ENCODE measurements at places on chromosomes 6 and 20.

GRCh38 chr20:51154708-51155690, 132.1 kb upstream of the KCNG1 start:
- DNase-seq = no peak

GRCh38 chr6:37058084-37058586, 52.7 kb downstream of the FGD2 start:
- no peak for DNase-seq

DNA sequence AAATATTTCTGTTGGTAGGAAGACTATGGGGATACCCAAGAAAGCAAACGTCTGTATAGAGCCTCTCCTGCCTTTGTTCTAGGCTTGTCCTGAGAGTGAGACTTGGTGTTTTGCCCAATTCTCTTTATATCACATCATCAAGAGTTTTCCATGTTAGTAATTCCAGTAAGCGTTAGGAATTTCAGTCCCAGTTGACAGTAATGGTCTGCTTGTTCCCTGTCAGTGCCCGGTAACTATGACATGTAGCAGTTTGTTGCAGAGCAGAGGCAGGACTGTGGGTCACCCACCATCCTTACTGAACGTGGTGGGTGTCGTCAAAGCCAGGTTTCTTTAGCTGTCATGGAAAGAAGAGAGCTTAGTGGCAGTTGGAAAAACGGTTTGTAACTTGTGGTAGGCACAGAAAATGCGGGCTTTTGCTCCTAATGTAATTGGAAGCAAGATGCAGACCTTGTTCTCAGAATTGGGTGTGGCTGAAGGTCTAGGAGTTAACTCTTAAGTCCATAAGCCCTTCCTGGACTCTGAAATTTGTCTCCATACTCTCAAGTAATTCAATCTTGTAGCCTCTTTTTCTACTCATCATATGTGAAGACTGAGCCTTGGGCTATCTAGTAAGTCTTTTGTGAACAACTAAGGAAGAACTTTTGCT, 188.8 kb downstream of the TMEM242 start:
- DNase-seq = no peak

DNA sequence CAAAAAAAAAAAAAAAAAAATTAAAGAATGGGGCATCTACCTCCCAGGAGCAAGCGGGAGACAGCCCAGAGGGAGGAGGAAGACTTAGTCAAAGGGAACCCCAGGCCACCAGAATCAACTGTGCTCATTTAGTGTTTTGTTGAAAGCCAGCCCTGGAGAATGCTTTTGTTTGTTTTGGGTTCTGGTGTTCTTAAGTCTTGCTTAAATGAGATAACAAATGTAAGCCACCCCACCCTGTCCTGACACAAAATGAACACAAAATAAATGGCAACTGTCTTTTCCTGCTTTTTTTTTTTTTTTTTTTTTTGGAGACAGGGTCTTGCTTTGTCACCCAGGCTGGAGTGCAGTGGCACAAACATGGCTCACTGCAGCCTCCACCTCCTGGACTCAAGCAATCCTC, 165.0 kb upstream of the JARID2 start:
- DNase-seq = no peak

DNA sequence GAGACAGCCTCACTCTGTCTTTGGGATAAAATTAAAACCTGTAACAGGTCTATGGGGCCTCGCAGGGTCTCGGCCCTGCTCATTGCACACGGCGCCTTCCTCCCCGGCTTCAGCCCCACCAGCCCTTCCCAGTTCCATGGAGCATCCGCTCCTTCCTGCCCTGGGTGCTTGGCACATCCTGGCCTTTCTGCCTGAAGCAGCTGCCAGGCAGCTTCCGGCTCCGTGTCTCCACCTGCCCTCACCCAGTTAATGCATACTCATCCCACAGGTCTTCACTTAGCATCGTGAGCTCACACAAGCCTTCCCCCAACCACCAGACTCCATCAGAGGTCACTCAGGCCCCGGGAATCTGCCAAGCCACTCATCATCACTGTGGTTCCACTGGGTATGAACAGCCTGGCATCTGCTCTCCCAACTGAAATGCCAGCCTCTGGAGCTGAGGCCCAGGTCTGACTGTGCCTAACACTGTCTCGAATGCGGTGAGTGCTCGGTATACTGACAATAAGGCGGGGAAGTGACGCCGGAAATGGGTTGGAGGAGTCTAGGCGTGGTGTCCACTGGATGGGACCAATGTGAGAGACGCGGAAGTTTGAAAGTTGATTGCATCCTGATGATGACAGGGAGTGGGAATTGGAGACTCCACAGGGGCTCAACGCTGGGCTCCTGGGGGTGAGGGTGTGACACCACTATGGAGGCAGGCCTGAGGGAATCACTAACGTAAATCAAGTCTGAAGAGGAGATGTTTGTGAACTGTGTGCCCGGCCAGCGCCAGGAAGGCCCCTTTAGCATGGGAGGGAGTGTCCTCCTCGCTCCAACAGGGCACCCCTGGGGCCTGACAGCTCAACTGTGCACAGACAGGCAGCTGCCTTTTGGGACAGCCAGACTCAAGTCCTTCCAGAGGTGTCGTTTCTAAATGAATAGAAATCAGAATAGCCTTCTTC, 245.8 kb downstream of the TTLL2 start:
- peak; percentile 10 for DNase-seq

- no peak for DNase-seq
Measured at GRCh38 chr20:53322651-53323050, 271.0 kb downstream of the ZNF217 start.

- no peak for DNase-seq
Measured at GRCh38 chr6:90049295-90049694, 155.0 kb downstream of the GJA10 start.

DNA sequence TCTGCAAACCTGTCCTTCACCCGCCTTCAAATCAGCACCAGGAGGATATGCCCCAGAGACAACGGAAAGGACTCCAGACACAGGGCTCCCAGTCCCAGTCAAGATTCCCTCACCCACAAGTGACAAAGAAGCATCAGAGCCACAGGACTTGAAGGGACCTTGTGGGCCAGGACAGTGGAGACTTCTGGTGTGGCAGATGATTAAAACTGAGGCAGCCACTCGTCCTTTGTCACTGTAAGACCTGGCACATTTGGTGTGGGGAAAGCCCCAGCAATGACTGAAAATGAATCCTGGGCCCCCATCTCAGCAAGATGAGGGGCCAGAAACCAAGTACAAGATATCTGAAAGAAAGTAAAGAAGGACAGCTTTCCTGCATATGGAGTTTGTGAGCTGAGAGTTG, 15.6 kb upstream of the GMPR start:
- no peak for DNase-seq

GRCh38 chr6:14510038-14510437, 392.5 kb downstream of the CD83 start:
- no peak for DNase-seq

- no peak for DNase-seq
Measured at GRCh38 chr6:157877573-157878438, 54.8 kb downstream of the SNX9 start.

DNA sequence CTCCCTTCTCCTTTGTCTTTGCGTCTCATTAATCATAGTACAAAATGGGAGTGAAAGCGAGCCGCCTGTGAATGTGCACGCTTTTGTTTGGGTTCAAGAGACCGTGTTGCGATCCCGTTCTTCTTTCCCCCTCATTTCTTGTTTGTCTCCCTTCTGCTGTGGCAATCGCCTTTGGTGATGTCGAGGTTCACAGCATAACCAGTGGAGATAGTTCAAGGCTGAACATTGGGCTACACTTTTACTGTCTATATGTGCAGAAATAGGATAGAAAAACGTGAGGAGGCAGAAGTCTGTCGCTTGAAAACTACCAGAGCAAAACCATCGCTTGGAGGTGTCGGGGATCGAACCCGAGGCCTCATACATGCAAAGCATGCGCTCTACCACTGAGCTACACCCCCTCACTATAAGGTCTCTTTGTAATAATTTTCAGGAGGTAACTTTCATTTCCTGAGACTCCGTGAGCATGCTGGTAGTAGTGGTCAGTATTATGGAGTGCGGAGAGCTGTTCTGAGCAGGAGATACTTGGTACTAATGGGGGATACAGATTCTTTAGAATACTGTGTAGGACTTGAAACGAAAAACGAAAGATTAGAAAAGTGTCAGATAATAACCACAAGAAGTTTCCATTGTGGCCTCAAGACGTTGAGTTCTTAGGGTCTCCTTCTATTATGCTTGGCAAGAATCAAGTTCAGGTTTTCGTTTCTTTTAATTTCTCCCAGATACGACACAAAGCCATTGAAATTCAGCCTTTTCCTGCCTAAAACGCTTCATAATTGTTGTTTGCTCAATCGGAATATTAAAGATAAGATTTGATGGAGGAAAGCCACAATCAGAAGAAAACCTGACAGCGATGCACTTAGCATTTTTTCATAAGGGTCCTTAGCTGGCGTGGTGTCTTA, 106.6 kb downstream of the TRIM27 start:
- no peak for DNase-seq

GRCh38 chr6:4459032-4459431, 317.2 kb upstream of the CDYL start:
- DNase-seq = no peak

DNA sequence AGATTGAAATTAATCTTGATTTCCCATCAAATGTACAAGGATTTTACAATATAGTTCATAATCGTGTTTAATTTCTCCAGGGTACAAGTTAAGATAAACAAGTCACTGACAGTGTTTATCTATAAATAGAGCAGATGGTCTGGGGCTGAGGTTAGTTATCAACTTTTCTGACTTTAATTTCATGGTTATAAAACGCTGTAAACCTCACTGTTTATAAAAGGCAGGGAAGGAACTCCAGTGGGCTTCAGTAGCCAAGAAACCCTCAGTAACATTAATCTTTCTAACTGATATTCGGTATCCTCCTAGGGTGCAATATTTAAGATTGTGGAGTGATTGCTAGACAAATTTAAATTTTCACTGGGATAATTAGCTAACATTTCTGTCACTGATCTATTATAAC, 68.6 kb downstream of the GFRAL start:
- DNase-seq = no peak

GRCh38 chr6:100235631-100236030, 229.1 kb downstream of the SIM1 start:
- DNase-seq = no peak

DNA sequence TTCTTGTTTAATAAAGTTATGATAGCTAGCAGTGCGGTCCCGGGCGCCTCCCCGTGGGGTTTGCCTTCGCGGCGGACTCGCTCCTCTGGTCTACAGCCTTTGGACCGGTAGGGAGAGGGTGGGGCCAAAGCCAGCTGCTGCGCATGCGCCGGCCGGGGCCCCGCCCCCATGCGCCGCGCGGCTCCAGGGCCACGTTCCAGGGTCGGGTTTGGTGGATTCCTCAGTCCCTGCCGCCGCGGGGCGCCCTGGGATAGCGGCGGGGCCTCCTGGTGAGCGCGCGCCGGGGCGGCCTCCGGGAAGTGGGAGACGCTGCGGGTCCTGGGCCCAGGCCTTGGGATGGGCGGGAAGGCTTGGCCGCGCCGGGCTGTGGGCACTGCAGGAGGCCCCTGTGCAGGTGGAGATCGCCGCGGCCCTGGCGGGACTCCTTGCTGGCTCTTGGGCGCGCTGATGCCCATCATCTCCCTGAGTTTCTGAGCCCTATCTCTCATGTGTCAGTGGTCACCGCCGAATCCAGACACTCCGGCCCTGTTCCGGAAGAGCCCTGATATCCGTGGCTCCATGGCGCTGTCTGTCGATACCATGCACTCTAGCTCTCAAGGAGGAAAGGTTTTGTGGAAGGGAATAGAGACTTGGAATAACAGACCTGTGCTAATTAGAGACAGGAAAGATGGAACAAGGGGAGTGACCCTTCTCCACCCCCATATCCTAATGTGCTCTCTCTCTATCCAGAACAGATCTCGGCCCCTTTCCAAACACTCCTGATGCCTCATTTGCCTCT, at the start of gene VARS2:
TSS of gene VARS2 (plus strand) at position 163 of the 778 bp plus-strand sequence. CDS start at position 762, 599 bp downstream.
- DNase-seq = peak; percentile 96

DNA sequence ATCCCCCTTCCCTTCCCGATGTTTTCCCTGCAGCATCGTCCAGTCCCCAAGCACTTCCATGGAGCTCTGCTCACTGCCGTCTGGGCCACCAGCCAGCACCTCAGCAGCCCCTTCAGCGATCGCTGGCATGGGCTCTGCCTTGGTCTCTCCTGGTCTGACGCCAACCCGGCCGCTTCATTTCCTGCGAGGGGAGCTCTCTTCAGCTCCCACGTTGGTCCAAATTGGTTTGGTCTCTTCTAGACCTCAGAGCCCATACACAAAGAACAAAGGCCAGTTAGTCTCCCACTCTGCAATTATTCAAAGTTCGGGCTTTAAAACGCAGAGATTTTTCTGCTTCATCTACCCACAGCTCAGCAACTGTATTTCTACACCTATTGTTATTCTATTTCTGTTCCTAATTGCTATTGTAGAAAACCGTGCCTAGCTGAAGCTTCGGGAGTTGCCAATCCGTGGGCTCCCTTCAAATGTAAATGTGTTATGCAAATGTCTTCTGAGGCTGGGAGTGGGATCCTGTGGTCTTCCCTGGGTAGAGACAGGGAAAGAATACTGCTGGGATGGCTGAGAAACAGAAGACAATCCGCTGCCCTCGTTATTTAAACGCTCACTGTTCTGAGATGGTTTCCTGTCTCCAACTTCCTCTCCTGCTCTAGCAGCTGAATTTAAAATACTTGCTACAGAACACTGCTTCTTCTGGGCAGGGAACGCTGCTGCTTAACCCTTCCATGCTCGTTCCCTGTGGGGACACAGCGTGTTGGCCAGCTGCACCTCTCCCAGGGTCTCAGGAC, 154.2 kb upstream of the QKI start:
- DNase-seq = peak; percentile 66

- no peak for DNase-seq
Measured at GRCh38 chr20:21714297-21715192, 9.1 kb downstream of the PAX1 start.

- DNase-seq = peak; percentile 69
Measured at GRCh38 chr6:41488433-41489119, 57.6 kb upstream of the FOXP4 start.

- DNase-seq = no peak
Measured at GRCh38 chr20:12318043-12318442, 400.4 kb downstream of the BTBD3 start.

DNA sequence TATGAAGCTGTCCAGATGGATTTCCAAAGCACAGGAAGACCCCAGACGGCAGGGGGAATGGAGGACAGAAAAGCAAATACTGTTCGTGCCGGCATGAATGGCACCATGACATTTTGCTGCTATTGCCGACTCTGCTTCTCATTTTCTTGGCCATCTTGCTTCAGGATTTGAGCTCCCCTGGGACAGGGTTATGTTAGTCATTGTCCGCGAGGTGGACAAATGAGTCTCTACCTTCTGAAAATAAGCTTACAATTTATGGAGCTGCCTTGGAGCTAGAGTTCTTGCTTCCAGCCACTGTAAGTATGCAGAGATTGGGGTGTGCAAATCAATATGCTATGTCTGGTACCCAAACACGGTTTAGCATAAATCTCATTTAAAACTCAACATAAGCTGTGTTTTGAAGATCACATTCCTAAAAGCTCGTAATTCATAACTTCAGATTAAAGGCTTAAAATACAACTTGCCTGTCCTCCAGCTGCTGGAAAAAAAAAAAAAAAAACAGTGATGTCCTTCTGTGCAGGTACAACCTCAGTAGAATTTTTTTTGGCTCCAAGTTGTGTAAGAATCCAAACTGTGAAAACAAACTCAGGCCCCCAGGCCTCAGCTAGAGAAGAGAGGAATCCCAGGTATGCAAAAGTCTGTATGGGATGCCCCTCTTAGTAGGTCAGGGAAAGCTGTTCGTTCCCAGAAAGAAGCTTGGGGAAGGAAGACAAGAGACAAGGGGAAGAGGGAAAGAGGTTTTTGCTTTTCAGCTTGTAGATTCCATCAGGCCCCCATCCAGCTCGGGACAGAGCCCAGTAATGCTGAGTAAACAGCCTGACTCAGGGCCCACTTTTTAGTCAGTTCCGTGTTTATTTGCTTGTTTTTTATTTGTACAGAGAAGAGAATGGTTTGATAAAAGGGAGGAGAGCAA, 184.2 kb upstream of the FOXA2 start:
- DNase-seq = no peak

GRCh38 chr20:46349035-46349741, 40.9 kb upstream of the CDH22 start:
- peak; percentile 82 for DNase-seq
